T-helper 2 cell treated with Interferon-gamma antibody and Interleukin-4, amounts not matched to agents 100 ng/mL and 5 ng/mL, for 36 hours (primary cell): ENCODE measurements at places on chromosomes 2 and 18. TPM values are rescaled to one million over a fixed set of nuclear protein-coding genes. Genes with fewer than 3 reads are reported as not detected.

The LCT gene
- total RNA-seq, result 0.64 and 0.86 TPM in 2 replicates

The ARHGEF4 gene
- 0.41 TPM in 1 of 2 replicates, not detected in the other for total RNA-seq

The BIRC6 gene
- total RNA-seq, result 114 and 119 TPM in 2 replicates

The SLC5A7 gene
- not detected in 2 replicates for total RNA-seq

The PLB1 gene
- 2.0 TPM in 2 replicates for total RNA-seq

The ANKRD30BL gene
- not detected in 2 replicates for total RNA-seq

The MDH1 gene
- total RNA-seq, result 179 and 182 TPM in 2 replicates

The ARHGAP28 gene
- total RNA-seq, result not detected in 2 replicates

The RRM2 gene
- 493 and 506 TPM in 2 replicates for total RNA-seq

The SNED1 gene
- 29.1 and 29.8 TPM in 2 replicates for total RNA-seq

The POU3F3 gene
- not detected in 2 replicates for total RNA-seq

The MROH2A gene
- total RNA-seq, result not detected in 2 replicates

The TNFAIP6 gene
- not detected in 2 replicates for total RNA-seq

The KCNF1 gene
- not detected in 2 replicates for total RNA-seq

The EFEMP1 gene
- not detected in 2 replicates for total RNA-seq

The GPR17 gene
- not detected in 2 replicates for total RNA-seq

The PER2 gene
- total RNA-seq, result 17.6 and 19.4 TPM in 2 replicates

The COLEC12 gene
- not detected in 2 replicates for total RNA-seq

The GATA6 gene
- total RNA-seq, result not detected in 2 replicates

The TLX2 gene
- 1.1 and 1.2 TPM in 2 replicates for total RNA-seq

The MDH1B gene
- 0.09 and 0.32 TPM in 2 replicates for total RNA-seq

The DRC1 gene
- total RNA-seq, result not detected in 2 replicates

The SERPINB3 gene
- not detected in 2 replicates for total RNA-seq
